ENCODE measurements at places on chromosomes 7 and 10.

DNA sequence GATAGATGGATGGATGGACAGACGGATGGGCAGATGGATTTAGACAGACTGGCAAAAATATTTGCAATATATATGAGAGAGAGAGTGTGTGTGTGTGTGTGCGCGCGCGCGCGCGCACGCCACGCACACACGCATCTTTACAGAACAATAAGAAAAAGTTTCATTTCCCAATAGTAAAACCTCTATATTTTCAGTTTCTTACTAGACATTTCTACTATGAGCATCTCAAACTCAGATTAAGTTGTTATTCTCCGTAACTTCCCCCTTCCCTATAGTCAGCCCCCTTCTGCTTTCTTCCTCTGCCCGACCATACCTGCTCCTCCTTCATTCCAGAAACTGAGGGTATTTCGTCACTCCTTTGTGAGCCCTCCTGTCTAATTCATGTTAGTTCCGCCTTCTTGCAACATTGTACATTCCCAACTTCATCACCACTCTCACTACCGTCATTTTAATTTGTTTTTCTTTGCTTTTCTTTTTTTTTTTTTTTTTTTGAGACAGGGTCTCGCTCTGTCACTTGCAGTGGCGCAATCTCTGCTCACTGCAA, 154.4 kb upstream of the SH2B2 start:
- DNase-seq: no peak

DNA sequence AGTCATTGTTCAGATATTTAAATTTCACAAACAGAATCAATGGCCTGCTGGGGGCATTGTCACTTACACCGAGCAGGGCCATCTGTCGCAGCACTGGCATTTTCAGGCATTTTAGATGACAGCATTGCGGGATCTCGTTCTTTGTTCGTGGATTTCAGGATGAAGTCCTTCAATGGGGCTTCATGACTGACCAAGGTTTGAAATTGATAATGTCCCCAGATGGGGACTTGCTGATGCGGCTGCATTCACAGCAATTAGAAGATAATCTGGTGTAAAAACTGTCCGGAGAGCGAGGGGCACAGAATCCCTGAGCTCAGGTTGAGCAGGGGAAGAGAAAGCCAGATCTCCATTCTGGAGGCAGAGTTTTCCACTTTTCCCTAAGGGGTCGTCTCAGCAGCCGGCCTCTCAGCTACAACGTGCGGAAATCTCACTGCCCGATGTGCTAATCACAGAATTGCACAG, 1.9 kb upstream of the C7orf33 start:
- no peak for DNase-seq

- DNase-seq: no peak
Observed at GRCh38 chr7:133139350-133139749, 57.5 kb upstream of the CHCHD3 start.

GRCh38 chr7:10888861-10889260, 84.8 kb upstream of the PHF14 start:
- DNase-seq: no peak

DNA sequence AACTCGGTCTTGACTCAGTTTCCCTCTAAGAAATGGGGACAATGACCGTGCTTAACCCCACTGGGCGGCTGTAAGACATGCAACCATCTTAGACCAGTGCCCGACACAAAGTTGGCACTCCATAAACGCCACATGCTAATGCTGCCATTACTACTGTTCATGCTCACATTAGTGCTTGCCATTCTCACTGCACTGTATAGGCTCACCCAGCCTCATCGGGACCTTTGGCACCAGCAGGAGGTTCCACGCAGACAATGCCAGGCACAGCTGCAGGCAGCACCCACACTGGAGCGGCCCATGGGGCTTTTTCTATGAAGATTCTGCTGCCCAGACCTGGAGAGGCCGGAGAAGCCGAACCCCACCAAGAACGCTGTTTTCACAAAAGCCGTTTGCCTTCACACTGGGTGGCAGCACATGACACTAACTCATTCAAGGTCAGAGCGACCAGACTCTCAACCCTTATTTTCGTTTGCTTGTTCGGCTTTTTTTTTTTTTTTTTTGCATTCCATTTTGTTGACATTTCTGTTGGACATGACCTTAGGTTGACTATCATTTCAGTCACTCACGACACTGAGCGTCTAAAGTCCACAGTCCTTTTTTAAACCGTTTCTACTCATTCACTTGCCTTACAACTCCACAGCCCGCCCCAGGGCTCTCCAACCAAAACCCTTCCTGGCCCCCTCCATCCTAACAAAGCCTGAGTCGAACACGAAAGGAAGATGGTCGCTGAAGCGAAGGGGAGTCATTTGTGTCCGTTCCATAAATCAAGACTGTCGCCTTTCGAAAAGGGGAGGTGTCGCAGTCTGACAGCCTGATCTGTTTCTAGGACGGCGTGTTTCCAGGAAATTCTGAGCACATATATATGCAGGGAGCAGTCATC, 124.4 kb upstream of the RNF32 start:
- no peak for DNase-seq

DNA sequence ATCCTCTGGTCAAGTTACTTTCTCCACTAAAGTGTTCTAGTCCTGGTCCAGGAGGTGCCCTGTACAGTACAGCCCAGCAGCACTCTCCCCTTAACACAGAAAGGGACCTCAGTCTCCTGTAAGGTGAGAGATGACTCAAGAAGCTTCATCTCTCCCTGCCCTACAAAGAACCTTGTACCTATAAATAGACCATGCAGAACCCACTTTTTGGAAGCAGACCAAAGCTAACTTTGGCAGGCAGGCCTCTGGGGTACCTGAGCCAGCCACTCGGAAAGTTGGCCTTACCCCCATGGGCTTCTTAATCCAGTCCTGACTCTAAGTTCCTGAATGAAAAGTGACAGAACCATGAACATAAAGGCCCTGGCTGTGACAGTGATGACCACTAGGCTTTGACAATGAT, 454.8 kb downstream of the KCNMA1 start:
- DNase-seq: no peak

DNA sequence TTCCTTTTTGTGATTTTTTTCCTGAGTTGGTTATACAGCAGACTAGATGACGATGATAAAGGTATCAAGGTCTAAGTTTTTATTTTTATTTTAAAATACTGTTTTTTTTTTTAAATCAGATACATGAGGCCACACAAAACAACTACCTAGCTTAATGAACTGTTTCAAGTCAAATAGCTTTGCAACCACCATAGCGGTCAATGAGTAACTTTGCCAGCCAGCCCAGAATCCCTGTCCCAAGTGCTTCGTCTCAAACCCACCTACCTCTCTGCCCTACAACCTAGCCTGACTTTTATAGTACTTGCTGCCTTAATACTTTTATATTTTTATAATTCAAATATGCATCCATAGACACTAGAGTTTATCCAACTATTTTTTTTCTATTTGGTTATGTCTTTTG, 676.5 kb downstream of the NRG3 start:
- DNase-seq: no peak

DNA sequence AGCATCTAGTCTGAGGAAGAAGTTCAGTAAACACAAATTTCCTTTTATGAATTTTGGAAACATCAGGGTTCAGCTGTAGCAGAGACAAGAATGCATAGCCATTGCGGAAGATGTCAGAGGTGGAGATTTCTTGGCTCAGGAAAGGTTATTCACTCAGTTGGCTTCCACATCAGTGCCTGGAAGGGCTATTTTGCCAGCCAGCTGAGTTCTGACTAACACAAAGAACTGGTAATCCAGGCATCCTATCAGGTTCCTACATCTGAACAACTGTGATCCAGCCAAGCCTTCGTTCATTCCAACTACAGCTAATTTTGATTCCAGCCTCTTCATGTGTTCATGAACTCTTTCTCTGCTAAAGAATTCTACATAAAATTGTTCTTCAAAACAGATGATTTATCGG, 965.6 kb downstream of the XPNPEP1 start:
- no peak for DNase-seq

DNA sequence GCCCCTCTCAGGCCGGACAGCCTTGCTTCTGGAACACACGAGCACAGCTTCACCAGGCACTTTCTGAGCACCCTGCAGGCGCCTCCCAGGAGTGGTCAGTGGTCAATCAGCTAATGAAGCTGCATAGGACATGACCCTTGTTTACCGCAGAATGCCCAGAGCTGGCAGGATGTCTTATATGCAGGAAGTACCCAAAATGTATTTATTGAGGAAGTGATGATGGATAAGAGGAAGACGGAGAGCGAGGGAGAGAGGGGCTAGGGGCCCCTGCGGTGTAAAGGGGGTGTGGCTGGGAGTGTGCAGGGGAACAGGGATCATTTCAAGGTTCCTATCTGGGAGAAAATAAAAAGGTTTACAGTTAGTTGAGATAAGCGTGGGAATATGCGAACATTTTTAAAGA, 3.3 kb downstream of the CYP2E1 start:
- DNase-seq: no peak

GRCh38 chr7:25148772-25149575, 23.9 kb upstream of the CYCS start:
- no peak for DNase-seq

DNA sequence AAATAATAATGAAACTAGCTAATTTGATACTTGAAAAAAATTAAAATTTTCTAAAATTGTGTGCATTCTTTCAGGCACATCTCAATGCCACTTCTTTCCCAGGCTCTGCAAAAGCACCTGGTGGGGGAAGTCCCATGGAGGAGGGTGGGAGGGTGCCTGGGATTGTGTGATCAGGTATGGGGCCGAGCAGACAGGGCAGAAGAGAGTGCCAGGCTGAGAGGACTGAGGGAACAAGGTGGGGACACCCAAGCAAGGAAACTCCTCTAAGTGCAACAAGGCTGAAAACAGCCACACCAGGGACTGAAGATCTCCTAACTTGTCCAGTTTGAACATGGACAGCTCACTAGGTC, 13.8 kb downstream of the PARP12 start:
- DNase-seq: no peak

GRCh38 chr10:131812736-131813604, 87.8 kb upstream of the PPP2R2D start:
- no peak for DNase-seq

DNA sequence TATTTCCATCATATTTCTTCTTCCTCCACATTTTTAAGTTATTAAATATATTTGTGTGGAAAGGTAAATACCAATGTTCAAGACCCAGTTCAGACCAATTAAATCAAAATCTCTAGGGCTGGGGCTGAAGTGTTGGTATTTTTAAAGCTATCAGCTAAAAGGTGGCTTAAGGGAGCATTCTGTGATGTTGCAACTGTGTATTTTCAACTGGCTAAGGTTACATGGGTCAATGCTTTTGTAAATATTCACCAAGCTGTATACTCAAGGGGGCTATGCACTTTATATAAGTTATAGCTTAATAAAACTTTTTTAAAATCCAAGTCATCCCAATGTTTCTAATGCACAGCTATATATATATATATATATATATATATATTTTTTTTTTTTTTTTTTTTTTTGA, 316.9 kb upstream of the GRM3 start:
- DNase-seq: no peak

GRCh38 chr10:103278537-103278823, 1.5 kb downstream of the INA start:
- no peak for DNase-seq

- DNase-seq: no peak
Observed at GRCh38 chr7:27459731-27460053, 203.0 kb downstream of the HIBADH start.

GRCh38 chr10:6102128-6102527, 13.3 kb downstream of the RBM17 start:
- no peak for DNase-seq

DNA sequence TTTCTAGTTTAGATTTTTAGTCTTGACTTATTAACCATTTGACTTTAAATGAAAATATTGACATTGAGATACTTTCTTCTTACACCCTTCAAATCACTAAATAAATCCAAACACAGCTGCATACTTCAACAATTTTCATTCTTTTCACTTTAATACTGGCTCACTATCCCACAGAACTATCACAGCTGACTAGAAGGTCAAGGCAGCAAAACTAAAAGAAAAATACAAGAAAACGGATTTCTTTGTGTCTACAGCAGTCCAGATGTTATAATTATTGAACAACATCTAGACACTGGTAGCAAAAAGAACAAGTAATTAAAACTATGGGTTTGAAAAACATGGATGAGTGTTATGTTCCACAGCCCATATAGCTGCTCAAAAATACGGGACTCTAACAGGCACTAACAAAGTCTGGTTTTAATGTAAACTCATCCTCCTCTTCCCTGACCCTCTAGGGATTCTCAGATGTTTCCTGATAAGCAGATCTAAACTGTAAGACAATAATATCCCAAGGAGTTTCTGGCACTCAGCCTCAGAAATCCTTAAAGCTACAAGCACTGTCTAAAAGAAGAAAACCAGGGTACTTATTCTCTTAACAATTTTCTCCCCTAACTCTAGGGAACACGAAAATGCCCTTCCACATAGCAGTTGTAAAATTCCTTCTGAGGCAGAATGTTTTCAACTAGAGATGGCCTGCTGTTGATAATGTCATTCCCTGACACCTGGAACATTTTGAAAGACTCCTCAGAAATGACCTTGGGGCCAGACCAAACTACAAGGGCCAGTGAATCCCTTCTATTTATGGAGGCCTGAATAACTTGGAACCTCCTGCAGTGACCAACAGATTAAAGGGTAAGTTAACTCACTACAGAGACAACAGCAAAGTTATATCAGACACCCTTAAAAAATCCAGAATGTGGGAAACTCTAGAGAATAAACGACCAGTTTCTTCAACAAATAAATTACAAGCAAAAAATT, 12.8 kb downstream of the DNMBP start:
- DNase-seq: no peak

DNA sequence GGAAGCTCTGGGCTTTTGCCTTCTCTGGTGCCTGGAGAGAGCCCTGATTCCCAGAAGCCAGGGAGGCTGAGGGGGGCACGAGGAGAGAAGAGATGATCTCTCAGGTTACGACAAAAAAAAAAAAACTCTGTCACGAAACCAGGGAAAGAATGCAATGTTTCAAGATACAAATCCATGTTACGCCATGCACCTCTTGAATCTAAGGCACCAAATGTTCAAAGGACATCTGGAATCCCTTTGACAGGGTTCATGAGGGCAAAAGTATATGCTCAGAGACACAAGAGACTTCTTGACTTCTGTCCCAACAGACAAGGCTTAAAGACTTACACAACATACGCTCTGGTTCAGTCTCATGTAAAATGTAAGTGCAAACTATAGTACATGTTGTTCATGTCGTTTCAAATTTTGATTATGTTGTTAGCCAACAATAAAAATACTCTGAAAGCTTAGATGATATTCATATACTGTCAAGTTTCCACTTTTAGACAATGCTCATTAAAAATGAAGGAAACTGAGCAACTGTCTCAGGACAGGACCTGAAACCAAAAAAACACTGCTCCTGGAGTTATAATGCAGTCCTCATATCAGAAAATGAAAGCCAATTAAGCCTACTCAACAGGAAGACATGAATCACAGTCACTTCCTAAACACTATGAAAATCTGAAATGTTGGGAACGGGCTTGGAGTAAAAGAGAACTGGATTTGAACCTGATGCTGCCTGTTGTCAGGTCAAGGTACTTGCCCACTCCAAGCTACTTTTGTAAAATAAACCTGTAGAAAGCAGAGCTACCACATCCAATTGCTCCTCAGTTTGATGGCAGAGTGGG, 72.3 kb downstream of the CHCHD3 start:
- DNase-seq: no peak

GRCh38 chr10:24929056-24929544, 23.3 kb downstream of the PRTFDC1 start:
- DNase-seq: no peak
